Esophagus squamous epithelium (tissue), 5 donors: ENCODE measurements at places on chromosomes 12 and 14.

DNA sequence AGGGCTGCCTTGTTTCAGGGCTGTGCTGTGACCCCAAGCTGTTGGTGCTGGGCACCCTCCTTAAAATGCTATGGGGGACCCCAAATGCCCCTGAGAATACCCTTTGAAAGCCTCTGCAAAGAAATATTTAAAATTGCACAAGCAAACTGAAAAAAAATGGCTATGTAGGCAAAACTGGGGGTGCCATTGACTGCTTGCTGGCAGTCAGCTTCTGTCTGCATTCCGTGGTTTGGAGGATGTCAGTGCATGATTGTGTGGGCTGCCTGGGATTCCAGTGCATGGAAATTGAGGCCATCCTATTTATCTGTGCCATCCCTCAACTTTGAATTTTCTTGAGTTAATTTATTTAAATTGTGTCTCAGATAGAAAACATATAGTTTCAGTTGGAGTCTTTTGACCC is 113.7 kb upstream of the RTL1 start:
- DNase-seq = no peak

DNA sequence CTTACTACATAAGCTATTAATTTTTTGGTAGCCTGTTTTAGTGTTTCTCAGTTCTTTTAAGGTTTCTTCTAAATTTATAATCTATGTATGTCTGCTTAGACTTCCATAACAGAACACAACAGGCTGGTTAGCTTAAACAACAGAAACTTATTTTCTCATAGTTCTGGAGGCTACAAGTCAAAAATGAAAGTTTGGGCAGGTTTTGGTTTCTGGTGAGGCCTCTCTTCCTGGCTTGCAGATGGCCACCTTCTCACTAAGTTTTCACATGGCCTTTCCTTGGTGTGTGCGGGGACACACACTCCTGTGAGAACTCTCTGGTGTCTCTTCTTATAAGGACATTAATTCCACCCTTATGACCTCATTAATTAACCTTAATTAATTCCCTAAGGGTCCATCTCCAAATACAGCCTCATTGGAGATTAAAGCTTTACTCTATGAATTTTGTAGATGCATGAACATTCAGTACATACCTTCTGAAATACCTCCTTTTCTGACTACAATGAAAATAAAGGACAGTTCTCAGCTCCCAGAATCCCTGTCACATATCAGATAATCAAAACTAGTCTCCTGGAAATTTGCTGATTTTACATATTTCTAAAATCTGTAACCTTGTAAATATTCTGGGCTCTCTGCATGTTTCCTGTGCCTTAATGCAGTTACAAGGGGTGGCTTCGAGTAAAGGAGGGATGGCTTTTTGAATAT is 23.2 kb upstream of the BMAL2 start:
- DNase-seq = no peak

DNA sequence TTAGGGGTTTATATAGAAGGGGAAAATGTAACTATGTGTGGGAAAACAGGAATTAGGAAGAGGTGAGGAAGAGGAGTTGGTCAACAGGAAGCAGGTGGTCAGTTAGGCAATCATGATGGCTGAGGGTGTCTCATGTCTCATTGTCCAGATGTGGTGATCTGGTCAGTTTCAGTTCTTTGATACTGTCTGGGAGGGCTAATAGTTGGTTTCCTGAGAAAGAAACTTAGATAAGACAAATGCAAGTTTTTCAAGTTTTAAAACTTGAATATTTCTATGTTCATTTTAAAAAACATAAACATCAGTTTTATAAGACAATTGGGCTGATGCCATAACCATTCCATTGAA is 1121.8 kb upstream of the USP15 start:
- no peak for DNase-seq

DNA sequence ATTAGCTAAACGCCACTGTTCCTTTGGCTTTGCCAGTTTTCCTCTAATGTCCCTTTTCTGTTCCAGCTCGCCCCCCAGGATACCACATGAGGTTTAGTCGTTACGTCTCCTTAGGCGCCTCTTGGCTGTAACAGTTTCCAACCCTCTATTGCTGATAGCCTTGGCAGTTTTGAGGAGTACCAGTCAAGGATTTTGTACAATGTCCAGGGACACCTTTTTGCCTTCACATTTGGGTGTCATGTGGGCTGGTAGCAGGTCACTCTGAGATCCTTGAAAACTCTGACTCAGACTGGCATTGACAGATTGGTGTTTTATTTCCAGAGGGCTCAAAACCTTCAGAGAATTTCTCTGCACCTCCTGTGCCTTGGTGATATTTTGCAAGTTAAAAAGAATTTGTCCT is 14.1 kb downstream of the SH2B3 start:
- DNase-seq = no peak

DNA sequence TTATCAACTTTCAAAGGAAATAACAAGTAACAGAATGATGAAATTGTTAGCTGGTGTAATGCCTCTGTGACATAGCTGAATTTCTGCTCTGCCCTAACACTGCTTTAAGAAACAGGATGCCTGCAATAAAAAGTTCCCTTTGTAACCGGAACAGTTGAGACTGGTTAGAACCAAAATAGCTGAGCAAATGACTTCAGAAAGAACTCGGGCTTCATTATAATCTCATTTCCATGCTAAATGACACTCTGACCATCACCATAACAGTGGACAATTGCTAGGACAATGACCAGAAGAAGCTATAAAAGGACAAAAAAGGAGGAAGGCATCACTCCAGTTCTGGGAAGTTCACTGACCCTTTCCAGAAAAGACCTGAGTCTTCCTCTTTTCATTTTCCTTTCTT is 23.5 kb upstream of the PYGL start:
- no peak for DNase-seq

DNA sequence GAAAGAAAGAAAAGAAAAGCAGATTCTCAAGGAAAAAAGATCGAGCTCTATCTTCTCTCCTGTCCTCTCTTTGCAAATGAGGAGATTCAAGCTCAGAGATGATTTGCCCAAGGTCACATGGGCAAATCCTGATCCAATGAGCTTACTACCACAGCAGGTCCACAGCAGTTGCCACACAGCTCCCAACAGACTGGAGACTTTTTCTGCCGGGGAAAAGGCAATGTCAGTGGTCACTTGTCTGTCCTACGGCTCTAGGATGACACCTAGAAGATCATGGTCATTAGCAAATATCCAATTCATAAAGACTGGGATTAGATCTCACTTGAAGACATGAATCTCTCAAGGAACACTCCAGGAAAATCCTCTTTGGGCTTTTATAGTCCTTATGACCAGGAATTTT is 58.8 kb downstream of the TTC7B start:
- DNase-seq = no peak

DNA sequence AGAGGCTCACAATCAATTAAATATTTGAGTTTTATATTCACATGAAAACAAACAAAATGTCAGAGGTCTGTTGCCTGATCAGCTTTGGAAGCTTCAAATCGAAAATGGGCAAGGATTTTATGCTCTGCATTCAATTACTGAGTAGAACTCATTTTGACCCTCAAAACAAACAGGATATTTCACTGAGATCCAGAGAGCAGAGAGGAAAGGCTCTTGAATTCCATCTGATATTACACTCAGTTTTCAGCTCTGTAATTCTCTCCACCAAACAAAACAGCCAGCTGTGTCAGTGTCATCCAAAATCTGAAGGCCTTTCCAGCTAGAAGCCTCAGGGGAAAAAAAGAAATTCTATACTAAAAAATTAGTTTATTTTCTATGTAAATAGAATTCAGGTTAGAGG is 128.6 kb upstream of the FLRT2 start:
- no peak for DNase-seq

GRCh38 chr12:20492251-20492760 is 124.0 kb downstream of the PDE3A start:
- DNase-seq = no peak

GRCh38 chr12:50625029-50625925 is 120.5 kb downstream of the DIP2B start:
- no peak for DNase-seq

DNA sequence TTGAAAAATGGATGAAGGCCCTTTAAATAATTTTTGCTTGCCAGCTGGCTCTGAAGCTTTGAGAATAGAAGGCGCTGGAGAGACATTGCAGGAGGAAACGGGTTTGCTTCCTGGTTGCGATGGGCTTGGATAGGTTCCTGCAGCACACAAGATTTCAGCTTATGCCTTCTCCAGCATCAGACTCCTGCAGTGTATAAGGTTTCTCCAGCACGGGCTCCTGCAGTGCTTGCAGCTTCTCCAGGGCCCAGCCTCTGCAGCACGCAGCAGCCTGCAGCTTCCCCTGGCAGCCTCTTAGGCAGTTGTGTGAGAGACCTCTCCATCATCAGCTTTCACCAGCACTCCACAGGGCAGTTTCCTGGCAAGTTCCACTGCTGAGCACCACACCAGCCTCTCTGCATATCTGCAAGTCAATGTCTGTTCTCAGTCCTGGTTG is 78.7 kb upstream of the ZDHHC17 start:
- DNase-seq = no peak

GRCh38 chr14:56102941-56103340 is 15.3 kb upstream of the PELI2 start:
- no peak for DNase-seq

DNA sequence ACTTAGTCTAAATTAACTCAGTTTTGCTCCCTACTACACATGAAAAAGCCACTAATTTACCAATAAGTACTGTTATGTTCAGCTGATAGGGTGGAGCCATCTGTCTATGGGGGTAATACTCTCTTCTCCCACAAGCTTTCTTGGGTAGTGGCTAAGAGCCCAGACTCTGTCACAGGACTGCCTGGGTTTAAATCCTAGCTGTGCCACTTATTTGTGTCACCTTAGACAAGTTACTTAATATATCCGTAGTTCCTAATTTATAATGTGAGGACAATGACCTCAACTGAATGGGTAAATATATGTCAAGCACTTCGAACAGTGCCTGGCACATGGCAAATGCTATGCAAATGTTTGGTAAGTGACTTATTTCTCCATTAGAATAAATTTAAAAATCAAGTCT is 185.6 kb downstream of the DACT1 start:
- DNase-seq = no peak

GRCh38 chr12:100393200-100393599 is 36.3 kb downstream of the SLC17A8 start:
- DNase-seq = no peak

- no peak for DNase-seq
Observed at GRCh38 chr12:121925358-121925695, 6.9 kb downstream of the CFAP251 start.
